Myocyte (in vitro differentiated cells): ENCODE measurements at places on chromosomes 2 and 18. TPM values are rescaled to one million over a fixed set of nuclear protein-coding genes. Genes with fewer than 3 reads are reported as not detected.

DNA sequence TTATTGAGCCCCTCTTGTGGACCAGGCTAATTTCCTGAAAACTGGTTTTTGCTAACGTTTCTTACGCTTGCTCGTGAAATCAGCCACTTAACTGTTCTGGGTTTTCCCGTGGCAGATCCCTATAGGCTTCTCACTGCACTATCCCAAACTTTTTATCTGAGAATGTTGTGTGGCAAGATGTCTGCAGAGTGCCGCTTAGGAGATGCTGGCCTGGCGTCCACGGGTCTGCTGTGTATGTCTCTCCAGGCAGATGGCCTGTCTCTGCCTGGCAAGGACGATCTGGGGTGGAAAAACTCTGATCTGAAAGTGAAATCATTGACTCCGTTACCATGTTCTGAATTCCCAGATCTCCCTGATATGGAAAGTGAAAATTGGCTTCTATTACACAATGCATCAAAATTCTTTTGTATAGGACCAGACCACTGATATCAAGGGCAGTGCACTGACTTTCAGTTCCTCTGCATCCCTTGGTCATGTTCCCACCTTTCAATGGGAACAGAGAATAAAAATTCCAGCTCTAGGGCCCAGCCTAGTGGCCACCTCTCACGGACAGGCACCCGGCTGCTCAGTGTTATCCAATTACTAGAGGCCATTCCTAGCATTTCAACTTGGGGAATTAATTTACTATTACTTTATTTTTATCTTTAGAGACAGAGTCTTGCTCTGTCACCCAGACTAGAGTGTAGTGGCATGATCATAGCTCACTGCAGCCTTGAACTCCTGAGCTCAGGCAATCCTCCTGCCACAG, 154.6 kb downstream of the ACOXL start:
- no peak for DNase-seq

- no peak for DNase-seq
Measured at GRCh38 chr2:147355706-147356105, 489.1 kb upstream of the ACVR2A start.

DNA sequence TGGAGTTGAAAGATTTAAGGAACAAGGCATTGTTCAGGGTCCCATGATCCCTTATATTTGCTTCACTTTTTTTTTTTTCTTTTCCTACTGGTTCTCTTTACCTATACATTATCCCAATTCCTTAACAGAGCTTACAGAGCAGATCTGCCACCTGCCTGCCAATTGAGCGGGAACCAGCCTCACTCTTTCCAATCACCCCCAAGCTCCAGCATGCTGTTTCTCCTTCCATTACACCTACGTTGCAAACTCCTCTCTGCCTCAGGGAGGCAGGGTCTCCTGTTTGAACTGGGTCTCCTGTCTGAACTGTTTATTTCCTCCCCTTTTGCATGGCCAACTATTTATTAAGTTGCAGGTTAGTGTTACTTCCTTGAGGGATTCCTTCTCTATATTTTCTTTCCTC, 77.2 kb upstream of the SLC38A11 start:
- DNase-seq, result no peak

DNA sequence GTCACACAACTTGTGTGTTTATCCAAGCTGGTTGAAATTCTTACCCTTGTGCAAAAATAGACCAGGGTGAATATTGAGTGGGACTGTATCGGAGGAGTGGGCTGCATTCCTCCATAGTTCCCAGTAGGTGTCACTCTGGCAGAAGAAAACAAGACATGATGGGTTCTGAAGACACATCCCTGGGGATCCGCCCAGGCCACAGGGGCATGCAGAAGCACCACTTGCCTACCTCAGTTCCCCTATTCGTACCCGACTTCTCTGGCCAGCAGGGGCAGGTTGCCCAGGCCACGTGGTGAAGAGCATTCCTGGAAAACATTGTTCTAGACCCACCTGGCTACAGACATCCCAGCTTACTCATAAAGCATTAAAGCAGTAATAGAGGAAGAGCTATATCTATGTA, 168.2 kb downstream of the FAM210A start:
- peak; percentile 38 for DNase-seq

DNA sequence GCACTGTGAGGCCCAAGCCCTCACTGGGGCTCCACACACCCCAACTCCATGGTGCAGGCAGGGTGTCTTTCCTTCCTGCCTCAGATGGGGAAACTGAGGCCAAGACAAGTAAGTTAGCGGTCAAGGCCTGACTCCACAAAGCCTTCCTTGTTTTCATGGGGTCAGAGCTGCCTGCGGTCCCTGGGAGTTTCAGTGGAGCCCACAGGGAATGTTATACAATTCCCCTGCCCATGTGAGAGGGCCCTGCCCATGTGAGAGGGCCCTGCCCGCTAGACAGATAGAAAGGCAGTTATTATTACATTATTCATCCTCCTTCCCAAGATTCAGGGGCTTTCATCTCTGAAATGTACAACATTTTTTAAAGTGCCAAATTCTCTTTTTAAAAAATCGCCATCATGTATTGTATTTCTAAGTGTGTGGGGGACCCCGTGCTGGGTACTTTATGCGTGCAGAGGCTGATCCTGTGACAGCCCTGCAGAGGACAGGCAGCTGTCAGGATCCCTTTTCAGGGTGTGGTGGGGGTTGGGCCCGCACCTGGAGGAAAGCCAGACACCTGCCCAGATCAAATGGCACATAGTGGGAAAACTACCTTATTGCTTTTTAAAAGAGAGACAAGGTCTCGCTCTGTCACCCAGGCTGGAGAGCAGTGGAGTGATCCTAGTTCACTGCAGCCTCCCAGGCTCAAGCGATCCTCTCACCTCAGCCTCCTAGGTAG, 23.4 kb downstream of the FBLN7 start:
- peak; percentile 59 for DNase-seq

GRCh38 chr2:223494942-223495341, 107.2 kb downstream of the SCG2 start:
- no peak for DNase-seq

- DNase-seq, result no peak
Measured at GRCh38 chr2:10500601-10501361, 52.7 kb upstream of the ODC1 start.

ABCG5 gene
- total RNA-seq, result not detected in 2 replicates
